PC-3 (cell line): ENCODE measurements at places on chromosomes 6 and 20. TPM values are rescaled to one million over a fixed set of nuclear protein-coding genes. Genes with fewer than 3 reads are reported as not detected.

DNA sequence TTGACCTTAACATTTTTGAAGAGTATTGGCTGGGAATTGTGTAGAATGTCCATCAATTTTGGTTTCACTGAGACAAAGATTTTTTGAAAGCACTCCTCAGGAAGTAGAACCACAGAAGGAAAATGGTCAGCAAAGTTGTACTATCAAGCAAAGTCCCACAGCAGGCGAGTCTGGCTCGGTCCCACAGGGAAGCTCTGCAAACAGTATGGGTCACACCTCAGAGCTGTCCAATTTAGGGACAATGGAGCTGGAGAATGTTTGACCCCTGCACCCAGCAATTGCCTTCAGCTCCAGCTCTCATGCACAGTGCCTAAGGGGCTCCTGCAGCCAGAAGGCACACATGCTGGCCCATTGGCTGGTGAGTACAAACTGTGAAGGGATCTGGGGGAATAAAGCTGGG lies 147.0 kb downstream of the MAFB start:
- H3K4me1 ChIP-seq, result no peaks in the 10 kb centered on the region
- H3K36me3 ChIP-seq, result no peaks in the 10 kb centered on the region
- no peaks in the 10 kb centered on the region for H3K27me3 ChIP-seq

GRCh38 chr20:63032861-63033793 lies 26.4 kb upstream of the BHLHE23 start:
- H3K27me3 ChIP-seq, result peaks cover 73% of the 10 kb centered on the region
- H3K36me3 ChIP-seq, result no peaks in the 10 kb centered on the region

GRCh38 chr6:168313431-168314011 lies 6.1 kb downstream of the DACT2 start:
- peaks cover 21% of the 10 kb centered on the region for H3K27me3 ChIP-seq
- no peaks in the 10 kb centered on the region for H3K4me1 ChIP-seq
- no peak overlapping the region for H3K27ac ChIP-seq
- DNase-seq, result no peak
- H3K4me3 ChIP-seq, result no peak overlapping the region

GRCh38 chr6:132147530-132148011 lies 196.4 kb upstream of the CCN2 start:
- no peak overlapping the region for H3K27ac ChIP-seq
- H3K27me3 ChIP-seq, result no peaks in the 10 kb centered on the region
- no peak for DNase-seq
- H3K36me3 ChIP-seq, result no peaks in the 10 kb centered on the region

- H3K27ac ChIP-seq, result no peak overlapping the region
- no peaks in the 10 kb centered on the region for H3K36me3 ChIP-seq
- H3K4me3 ChIP-seq, result no peak overlapping the region
- H3K27me3 ChIP-seq, result no peaks in the 10 kb centered on the region
- H3K4me1 ChIP-seq, result no peaks in the 10 kb centered on the region
Observed at GRCh38 chr6:118617417-118617816, 34.0 kb downstream of the CEP85L start.

DNA sequence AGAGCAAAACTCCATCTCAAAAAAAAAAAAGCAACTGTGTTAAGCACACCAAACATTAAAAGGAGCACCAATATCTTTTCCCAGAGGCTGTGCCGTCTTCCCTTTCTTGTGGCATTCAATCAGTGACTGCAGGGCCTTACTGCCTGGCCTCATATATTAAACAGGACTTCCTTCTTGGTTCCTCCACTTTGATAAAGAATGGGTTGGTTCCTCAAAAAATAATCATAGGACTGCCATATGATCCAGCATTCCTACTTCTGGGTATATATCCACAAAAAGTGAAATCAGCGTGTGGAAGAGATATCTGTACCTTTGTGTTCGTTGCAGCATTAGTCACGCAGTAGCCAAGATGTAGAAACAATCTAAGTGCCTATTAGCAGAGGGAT lies 40.3 kb upstream of the GFOD1 start:
- no peaks in the 10 kb centered on the region for H3K27me3 ChIP-seq
- no peak overlapping the region for H3K27ac ChIP-seq
- H3K4me3 ChIP-seq, result no peak overlapping the region
- no peak for DNase-seq
- peaks cover 5% of the 10 kb centered on the region for H3K4me1 ChIP-seq

DNA sequence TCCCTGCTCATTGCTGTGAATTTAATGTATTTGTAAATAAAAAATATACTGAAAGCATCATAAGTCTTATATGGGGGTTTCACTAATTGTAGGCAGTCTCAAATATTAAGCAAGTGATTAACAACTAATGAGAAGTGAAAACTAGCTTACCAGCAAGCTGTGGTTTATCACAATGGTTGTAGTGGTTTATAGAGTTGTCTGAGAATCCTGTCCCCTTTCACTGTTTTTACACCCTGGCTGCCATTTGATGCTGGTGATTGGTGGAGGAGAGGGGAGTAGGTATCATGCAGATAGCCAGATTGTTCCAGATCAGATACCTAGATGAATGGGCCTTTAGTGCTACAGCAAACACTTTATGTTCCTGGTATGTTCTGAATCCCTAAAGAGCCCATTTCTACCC lies 6.0 kb downstream of the MKKS start:
- H3K36me3 ChIP-seq, result peaks cover 10% of the 10 kb centered on the region; the same call in 1 of the 2 replicates
- H3K27me3 ChIP-seq, result no peaks in the 10 kb centered on the region
- DNase-seq, result no peak
- no peak overlapping the region for H3K4me3 ChIP-seq
- no peak overlapping the region for H3K27ac ChIP-seq

- H3K36me3 ChIP-seq, result no peaks in the 10 kb centered on the region
Observed at GRCh38 chr6:21396313-21396712, 197.2 kb upstream of the SOX4 start.

DNA sequence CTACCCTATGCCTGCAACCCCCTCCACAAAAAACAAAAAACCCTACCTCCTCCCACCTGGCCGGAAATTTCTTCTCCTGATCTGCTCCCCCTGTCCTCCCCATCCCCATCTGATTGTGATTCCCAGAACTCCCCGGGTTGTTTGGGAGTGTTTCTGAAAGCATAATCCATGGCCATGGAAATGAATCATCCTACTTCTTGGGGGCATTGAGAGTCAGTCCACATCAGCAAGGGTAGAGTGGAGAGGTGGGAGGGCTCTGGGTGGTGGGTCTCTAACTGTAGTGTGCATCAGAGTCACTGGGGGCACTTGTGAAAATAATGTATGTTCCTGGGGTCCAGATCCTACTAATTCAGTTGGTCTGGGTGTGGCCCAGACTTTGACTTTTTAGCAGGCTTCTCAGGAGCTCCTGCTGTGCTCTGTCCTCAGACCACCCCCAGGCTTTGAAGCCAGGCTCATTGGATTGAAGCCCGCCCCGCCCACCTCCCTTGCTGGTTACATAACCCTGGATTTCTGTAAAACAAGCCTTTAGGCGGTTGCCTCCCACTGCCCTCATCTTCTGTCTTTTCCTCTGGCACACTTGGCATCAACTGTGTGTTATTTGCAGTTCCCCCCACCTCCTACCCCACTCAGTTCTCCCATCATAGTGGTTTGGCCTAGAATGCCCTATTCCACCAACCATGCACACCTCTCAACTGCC lies 10.5 kb downstream of the PIGT start:
- no peak for DNase-seq
- no peaks in the 10 kb centered on the region for H3K4me1 ChIP-seq
- H3K4me3 ChIP-seq, result no peak overlapping the region
- H3K36me3 ChIP-seq, result peaks cover 35% of the 10 kb centered on the region

- H3K27ac ChIP-seq, result no peak overlapping the region
- no peaks in the 10 kb centered on the region for H3K4me1 ChIP-seq
- no peaks in the 10 kb centered on the region for H3K27me3 ChIP-seq
- no peak overlapping the region for H3K4me3 ChIP-seq
- no peak for DNase-seq
Observed at GRCh38 chr6:111201764-111202163, 114.5 kb downstream of the SLC16A10 start.

GRCh38 chr20:47659904-47660601 lies 125.2 kb downstream of the SULF2 start:
- DNase-seq, result no peak
- no peak overlapping the region for H3K4me3 ChIP-seq
- H3K4me1 ChIP-seq, result no peaks in the 10 kb centered on the region
- H3K27ac ChIP-seq, result no peak overlapping the region
- H3K27me3 ChIP-seq, result no peaks in the 10 kb centered on the region

DNA sequence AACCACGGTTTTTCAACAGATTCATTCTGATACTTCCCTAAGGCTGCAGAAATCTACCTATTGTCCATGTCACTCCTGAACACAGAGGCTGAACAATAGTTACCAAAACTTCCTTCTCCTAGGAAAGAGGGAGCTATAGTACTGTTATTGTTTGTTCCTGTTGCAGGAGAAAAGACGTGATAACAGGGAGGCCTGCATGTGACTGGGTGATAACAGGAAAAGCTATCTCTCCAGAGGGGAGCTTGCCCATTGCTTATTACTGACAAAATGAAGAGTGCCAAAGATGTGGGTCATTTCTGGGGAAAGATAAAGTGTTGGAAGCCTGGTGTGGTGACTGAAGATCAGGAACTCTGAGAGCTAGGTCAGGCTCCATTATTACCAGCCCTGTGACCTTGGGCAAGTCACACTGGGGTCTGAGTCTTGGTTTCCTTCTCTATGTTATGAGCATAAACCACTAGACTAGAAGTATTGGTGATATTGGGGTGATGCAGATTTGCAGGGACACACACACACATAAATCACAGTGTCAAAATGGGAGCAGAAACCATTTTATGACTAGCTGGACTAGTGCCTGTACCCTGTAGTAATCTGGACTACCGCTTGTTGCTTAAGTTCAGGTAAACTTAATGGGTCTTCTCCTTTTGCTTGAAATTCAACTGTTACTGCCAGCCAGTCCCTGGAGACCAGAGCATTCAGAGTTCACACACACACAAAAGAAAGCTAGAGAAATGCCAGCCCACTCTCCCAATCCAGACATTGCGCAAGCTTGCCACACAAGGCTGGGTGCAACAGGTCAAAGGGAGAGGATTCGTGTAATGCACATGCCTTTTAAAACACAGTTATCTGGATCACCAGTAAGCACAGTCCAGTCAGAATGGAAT lies 136.0 kb upstream of the CNR1 start:
- no peak for DNase-seq
- H3K36me3 ChIP-seq, result no peaks in the 10 kb centered on the region
- H3K27ac ChIP-seq, result no peak overlapping the region
- H3K4me3 ChIP-seq, result no peak overlapping the region

DNA sequence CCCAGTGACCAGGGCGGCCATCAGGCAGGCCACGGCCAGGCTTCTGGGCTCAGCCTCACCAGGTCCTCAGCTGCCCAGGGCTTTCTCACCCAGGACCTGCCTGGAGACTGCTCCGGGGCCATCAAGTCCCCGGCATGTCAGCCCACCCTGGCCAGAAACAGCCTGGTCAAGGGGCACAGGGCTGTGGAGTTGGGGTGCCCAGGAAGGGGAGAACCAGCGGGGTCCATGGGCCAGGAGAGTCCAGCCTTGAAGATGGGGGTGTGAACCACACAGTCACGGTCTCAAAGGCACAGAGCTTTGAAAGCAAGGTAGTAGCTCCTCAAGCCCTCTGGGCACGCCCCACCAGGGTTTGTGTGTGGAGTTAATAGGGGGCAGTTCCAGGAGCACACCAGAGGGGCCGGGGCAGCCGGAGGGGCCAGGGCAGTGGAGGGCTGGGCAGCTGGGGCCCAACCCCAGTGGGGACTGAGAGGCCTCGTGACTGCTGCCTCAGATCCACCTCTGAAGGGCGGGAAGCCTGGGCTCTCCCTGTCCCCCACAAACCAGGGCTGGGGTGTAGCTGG lies 48.0 kb upstream of the BHLHE23 start:
- no peak for DNase-seq
- H3K27me3 ChIP-seq, result peaks cover 55% of the 10 kb centered on the region
- H3K27ac ChIP-seq, result no peak overlapping the region
- H3K36me3 ChIP-seq, result no peaks in the 10 kb centered on the region
- H3K4me3 ChIP-seq, result no peak overlapping the region

- DNase-seq, result no peak
- no peaks in the 10 kb centered on the region for H3K4me1 ChIP-seq
- no peak overlapping the region for H3K27ac ChIP-seq
- no peaks in the 10 kb centered on the region for H3K27me3 ChIP-seq
- no peak overlapping the region for H3K4me3 ChIP-seq
Observed at GRCh38 chr6:72873433-72873832, 251.6 kb downstream of the KCNQ5 start.

- H3K27me3 ChIP-seq, result no peaks in the 10 kb centered on the region
- peaks cover 12% of the 10 kb centered on the region for H3K36me3 ChIP-seq
- no peak for DNase-seq
- H3K4me3 ChIP-seq, result no peak overlapping the region
- no peaks in the 10 kb centered on the region for H3K4me1 ChIP-seq
- H3K27ac ChIP-seq, result no peak overlapping the region
Observed at GRCh38 chr6:15511248-15512125, 151.3 kb downstream of the DTNBP1 start.

- DNase-seq, result no peak
- no peak overlapping the region for H3K27ac ChIP-seq
- H3K4me1 ChIP-seq, result no peaks in the 10 kb centered on the region
- no peaks in the 10 kb centered on the region for H3K36me3 ChIP-seq
- H3K4me3 ChIP-seq, result no peak overlapping the region
Observed at GRCh38 chr6:168120390-168121302, 41.6 kb upstream of the FRMD1 start.

GRCh38 chr6:106637717-106638341 lies 8.5 kb downstream of the QRSL1 start:
- DNase-seq, result no peak
- no peak overlapping the region for H3K27ac ChIP-seq
- H3K4me1 ChIP-seq, result peaks cover 7% of the 10 kb centered on the region
- peaks cover 11% of the 10 kb centered on the region; the same call in 1 of the 2 replicates for H3K36me3 ChIP-seq

GRCh38 chr6:132498638-132499037 lies 14.3 kb downstream of the STX7 start:
- H3K36me3 ChIP-seq, result no peaks in the 10 kb centered on the region; the same call in 1 of the 2 replicates
- no peak overlapping the region for H3K4me3 ChIP-seq
- H3K27me3 ChIP-seq, result no peaks in the 10 kb centered on the region
- no peak overlapping the region for H3K27ac ChIP-seq

GRCh38 chr6:1873781-1874180 lies 264.1 kb downstream of the FOXC1 start:
- H3K4me3 ChIP-seq, result no peak overlapping the region
- peaks cover 4% of the 10 kb centered on the region; the same call in 1 of the 2 replicates for H3K4me1 ChIP-seq
- no peaks in the 10 kb centered on the region for H3K27me3 ChIP-seq
- no peaks in the 10 kb centered on the region for H3K36me3 ChIP-seq
- H3K27ac ChIP-seq, result no peak overlapping the region

DNA sequence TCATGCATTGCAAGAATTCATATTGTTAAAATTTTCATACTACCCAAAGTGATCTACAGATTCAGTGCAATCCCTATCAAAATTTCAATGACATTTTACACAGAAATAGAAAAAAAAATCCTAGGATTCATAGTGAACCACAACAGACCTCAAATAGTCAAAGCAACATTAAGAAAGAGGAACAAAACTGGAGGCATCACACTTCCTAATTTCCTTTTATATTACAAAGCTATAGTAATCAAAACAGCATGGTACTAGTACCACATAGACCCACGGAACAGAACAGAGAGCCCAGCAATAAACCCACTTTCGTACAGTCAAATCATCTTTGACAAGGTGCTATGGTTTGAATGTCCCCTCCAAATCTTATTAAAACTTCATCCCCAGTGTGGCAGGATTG lies 39.7 kb downstream of the NTSR1 start:
- H3K27ac ChIP-seq, result no peak overlapping the region
- H3K4me1 ChIP-seq, result no peaks in the 10 kb centered on the region
- H3K4me3 ChIP-seq, result no peak overlapping the region
- H3K27me3 ChIP-seq, result no peaks in the 10 kb centered on the region
- no peak for DNase-seq

The POU3F2 gene
- 0.07 and 0.12 TPM in 2 replicates for total RNA-seq

The RFX6 gene
- 0.15 and 0.17 TPM in 2 replicates for total RNA-seq

The PPIL6 gene
- 0.62 and 2.1 TPM in 2 replicates for total RNA-seq

The RAB44 gene
- total RNA-seq, result not detected in 2 replicates

The MUC21 gene
- total RNA-seq, result not detected in 2 replicates

The EPHA7 gene
- 0.52 and 1.4 TPM in 2 replicates for total RNA-seq

The GJA10 gene
- total RNA-seq, result not detected in 2 replicates

The IRF4 gene
- 0.15 TPM in 1 of 2 replicates, not detected in the other for total RNA-seq

The MYCT1 gene
- 0.55 TPM in 1 of 2 replicates, not detected in the other for total RNA-seq
